ENCODE measurements at places on chromosomes 6 and 20.

- no peak for DNase-seq
Measured at GRCh38 chr6:157094038-157094437, 229.3 kb downstream of the TMEM242 start.

DNA sequence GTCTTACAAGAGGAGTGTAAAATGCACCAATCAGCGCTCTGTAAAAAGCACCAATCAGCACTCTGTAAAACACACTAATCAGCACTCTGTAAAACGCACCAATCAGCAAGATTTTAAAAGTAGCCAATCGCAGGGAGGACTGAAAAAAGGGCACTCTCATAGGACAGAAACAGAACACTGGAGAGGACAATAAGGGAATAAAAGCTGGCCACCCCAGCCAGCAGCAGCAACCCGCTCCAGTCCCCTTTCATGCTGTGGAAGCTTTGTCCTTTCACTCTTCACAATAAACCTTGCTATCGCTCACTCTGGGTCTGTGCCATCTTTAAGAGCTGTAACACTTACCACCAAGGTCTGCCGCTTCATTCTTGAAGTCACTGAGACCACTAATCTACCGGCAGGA is 1.7 kb upstream of the AIG1 start:
- DNase-seq: no peak

GRCh38 chr20:9617940-9618339 is 103.5 kb downstream of the LAMP5 start:
- no peak for DNase-seq

GRCh38 chr6:55969526-55969925 is 94.1 kb upstream of the BMP5 start:
- no peak for DNase-seq

DNA sequence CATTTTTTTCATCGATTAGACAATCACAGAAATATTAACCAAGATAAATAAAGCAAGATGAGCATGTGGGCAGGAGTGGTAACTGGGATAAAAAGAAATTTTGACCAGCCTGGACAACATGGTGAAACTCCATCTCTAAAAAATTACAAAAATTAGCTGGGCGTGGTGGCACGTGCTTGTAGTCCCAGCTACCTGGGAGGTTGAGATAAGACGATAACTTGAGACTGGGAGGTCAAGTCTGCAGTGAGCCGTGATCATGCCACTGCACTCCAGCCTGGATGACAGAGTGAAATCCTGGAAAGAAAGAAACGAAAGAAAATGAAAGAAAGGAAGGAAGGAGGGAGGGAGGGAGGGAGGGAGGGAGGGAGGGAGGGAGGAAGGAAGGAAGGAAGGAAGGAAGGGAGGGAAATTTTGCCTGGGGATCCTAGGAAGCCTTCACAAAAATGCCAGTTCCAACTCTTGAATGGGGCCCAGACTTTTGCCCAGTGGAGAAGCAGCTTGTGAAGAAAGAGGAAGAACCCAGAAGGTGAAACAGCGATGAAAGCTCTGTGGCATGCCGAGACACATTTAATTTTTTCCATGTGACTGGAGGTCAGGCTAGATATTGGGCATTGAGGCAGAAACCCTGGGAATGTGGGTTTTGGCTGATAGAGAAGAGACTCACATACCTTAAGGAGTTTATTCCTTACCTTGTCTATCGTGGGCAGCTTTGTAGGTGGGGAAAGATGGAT is 20.3 kb downstream of the CCDC170 start:
- no peak for DNase-seq

DNA sequence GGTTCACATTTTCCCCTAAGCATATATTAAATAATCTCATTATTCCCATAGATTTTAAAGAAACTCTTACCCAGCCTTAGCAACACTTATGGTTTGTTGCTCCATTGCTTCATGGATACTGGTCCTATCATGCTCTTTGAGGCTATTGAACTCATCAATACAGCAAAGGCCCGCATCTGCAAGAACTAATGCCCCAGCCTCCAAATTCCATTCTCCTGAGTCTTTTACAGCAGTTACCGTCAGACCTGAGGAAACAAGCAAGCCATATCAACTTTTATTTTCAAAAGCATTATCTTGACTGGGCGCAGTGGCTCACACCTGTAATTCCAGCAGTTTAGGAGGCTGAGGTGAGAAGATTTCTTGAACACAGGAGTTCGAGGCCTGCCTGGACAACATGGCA is 37.7 kb upstream of the ASF1A start:
- DNase-seq: no peak

- no peak for DNase-seq
Measured at GRCh38 chr6:71179249-71179885, 109.2 kb upstream of the OGFRL1 start.

GRCh38 chr6:55704421-55704820 is 125.4 kb upstream of the HMGCLL1 start:
- DNase-seq: no peak

GRCh38 chr6:108159981-108160380 is 5.8 kb upstream of the NR2E1 start:
- DNase-seq: no peak
